Thymus (tissue), 14 donors: ENCODE measurements at places on chromosomes 3 and 15. TPM values are rescaled to one million over a fixed set of nuclear protein-coding genes. Genes with fewer than 3 reads are reported as not detected.

The CLRN1 gene
- total RNA-seq = under 0.01 TPM

GRCh38 chr15:49215768-49216739 is 46.0 kb downstream of the GALK2 start:
- no peak for DNase-seq

DNA sequence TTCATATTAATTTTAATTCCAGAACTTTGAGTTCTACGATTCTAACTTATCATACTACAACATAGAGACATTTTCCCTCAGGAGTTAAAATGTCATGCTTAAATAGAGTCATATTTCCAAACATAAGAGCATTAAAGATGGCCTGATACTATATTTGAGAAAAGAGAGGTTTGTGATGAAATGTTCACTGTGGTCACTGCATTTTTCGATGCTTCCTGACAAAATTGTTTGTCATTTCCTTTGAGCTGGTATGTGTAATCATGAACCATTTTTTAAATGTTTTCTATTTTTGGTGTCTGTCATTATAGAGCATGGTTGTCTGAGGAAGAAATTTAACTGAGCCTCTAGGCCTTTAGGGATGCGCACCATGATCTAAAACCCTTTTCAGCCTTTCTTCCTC is 721.4 kb upstream of the NR2F2 start:
- DNase-seq = no peak

GRCh38 chr3:17500618-17501017 is 241.8 kb downstream of the TBC1D5 start:
- no peak for DNase-seq
